Fibroblast of the aortic adventitia (primary cell): ENCODE measurements at places on chromosomes 1 and 21. TPM values are rescaled to one million over a fixed set of nuclear protein-coding genes. Genes with fewer than 3 reads are reported as not detected.
A peak's percentile ranks its signal among the peaks of the same experiment; 100 is the strongest.

Gene NBPF6
- total RNA-seq, result not detected in 2 replicates

Gene ERICH3
- not detected in 2 replicates for total RNA-seq

Gene SLAMF8
- total RNA-seq, result not detected in 2 replicates

Gene EPHX1
- total RNA-seq, result 39.4 and 57.6 TPM in 2 replicates

Gene PHLDA3
- total RNA-seq, result 68.6 and 164 TPM in 2 replicates

Gene OXCT2
- 0.98 and 0.99 TPM in 2 replicates for total RNA-seq

Gene CD53
- total RNA-seq, result not detected in 2 replicates

Gene C1orf210
- total RNA-seq, result not detected in 2 replicates

DNA sequence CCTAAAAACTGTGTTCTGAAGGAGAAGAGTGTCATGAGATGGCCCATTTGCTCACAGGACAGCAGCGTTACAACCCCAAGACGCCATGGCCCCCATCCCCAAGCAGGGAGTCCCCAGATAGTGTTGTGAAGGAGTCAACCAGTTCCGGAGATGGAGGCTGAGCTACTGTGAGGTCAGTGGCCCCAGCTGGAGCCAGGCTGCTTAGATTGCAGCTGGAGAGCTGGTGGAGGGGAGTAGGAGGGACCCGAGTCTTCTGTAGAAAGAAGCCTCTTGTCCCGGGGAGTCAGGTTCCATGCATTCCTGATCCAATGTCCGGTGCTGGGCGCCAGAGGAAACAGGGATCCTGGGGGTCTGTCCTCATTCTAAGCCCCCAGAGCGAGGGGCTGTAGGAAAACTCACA is 93.5 kb upstream of the SIM2 start:
- no peak for DNase-seq

DNA sequence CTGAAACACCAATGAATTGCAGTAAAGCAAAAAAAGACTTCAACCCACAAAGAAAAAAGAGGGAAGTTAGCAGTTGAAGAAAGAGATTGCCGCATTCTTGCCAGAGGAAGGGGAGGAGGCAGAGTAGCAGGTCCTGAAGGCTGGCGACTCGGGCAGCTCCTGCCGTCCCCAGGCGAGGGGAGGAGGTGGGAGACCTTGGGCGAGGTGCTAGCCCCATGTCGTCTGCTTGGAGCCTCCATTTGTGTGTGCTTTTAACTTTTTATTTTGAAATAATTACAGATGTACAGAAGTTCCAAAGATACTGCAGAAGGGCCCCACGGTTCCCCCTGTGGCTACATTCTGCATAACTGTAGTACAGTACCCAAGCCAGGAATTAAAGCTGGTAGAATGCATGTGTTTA is 6.7 kb downstream of the TRPM2 start:
- DNase-seq, result no peak

GRCh38 chr1:75672528-75673393 is 51.7 kb upstream of the ACADM start:
- peak; percentile 79 for DNase-seq

GRCh38 chr1:36857754-36858153 is 176.6 kb downstream of the GRIK3 start:
- DNase-seq, result no peak

- DNase-seq, result no peak
Measured at GRCh38 chr1:179921472-179921871, 33.1 kb upstream of the CEP350 start.

GRCh38 chr1:8666389-8667167 is 150.9 kb downstream of the RERE start:
- DNase-seq, result peak; percentile 59

DNA sequence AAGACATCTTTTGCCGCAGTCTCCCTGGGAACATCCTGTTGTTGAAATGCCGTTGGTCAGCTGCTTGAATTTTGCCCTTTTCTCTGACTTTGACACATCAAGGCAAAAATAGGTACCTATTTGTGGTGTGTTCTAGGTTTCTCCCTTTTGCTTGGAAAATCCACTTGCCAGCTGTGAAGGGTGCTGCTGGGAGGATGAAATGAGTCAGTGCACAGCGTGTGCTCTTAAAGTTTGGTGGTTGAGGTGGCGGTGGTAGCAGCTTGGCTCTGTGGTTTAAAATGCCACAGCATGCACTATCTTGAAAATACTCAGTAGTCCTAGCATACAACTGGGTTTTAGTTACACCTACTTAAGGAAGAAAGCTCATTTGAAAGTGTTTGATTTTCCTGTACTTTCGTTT is 183.8 kb downstream of the DHRS3 start:
- peak; percentile 70 for DNase-seq

DNA sequence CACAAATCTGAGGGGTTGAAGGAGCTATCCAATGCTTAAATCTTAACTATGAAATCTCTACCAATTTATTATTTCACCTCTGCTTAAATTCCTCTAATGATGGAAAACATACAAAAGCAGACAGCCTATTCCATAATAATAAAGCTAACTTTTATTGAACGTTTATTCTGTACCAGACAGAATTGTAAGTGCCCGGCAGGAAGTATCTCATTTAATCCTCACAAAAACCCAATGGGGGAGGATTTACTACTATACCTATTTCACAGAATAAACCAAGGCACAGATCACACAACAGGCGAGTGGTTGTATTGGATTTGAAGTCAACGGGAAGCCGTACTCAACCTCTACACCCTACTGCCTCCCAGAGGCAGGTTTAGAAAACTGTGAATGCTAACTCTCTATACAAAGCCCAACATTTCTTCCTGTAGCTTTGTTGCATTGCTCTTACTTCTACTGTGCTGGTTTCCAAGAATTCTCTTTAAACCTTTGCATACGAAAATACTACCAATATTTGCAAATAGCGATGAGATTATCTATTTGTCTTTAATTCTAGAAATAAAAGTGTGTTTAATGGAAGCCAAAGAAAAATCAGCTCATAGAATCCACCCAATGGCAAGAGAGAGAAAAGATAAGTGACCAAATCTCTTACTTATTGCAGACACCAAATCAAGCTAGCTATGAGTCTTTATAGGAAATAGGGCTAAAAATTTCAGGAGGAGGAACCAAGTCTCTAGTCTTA is 33.5 kb upstream of the C1orf53 start:
- peak; percentile 76 for DNase-seq

GRCh38 chr1:202107801-202108731 is 14.7 kb upstream of the GPR37L1 start:
- DNase-seq, result peak; percentile 35

DNA sequence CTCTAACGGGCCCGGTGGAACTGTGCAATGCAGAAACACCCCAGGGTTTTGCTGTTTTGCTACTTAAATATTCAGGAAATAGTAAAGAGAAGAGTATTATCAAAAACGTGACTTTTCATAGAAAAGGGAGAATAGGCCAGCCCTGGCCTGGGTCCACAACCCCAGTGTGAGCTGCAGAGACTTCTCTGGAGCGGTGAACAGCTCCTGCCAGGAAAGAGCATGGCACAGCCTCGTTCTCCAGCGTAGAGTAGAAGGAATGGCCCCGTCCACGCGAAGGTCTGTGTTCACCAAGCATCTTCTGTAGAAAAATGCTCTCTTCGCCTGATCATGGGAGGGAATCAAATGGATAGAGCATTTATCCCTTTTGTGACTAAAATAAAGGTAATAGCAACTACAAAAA is 51.4 kb downstream of the PDE9A start:
- DNase-seq, result no peak

DNA sequence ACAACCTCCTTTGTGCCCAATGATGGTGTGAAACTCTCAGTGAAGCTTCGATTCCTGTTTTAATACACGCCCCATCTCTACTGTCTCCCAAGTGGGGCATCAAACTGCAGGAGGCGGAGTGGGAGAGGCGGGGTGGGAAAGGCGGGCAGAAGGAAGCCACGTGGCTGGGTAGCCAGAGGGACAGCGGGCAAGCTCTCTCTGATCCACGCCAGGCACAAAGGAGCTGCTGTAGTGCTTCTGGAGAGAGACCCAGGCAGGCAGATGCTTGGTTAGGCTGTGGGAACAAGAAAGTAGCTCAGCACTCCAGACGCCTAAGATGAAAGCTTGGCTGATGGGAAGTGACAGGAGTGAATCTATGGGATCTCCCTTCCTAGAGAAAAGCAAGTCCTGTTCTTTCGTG is 25.7 kb downstream of the TRIM67 start:
- DNase-seq, result no peak

- no peak for DNase-seq
Measured at GRCh38 chr1:82220754-82221153, 420.0 kb downstream of the ADGRL2 start.

GRCh38 chr1:44072204-44072603 is 40.9 kb upstream of the SLC6A9 start:
- peak; percentile 93 for DNase-seq

- DNase-seq, result no peak
Measured at GRCh38 chr1:160419150-160419837, 18.9 kb downstream of the VANGL2 start.

DNA sequence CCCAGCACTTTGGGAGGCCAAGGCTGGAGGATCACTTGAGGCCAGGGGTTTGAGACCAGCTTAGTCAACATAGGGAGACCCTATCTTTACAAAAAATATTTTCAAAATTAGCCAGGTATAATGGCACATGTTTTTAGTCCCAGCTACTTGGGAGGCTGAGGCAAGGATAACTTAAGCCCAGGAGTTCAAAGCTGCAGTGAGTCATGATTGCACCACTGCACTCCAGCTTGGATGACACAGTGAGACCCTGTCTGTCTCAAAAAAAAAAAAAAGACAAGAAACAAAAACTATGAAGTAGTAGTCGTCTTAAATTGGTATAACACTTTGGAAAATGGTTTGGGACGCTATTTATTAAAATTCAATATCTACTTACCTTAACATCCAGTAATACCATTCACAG is 7.7 kb downstream of the AIM2 start:
- peak; percentile 54 for DNase-seq

GRCh38 chr1:11738783-11739182 is 2.8 kb downstream of the AGTRAP start:
- no peak for DNase-seq

GRCh38 chr1:179925922-179926849 is 28.4 kb upstream of the CEP350 start:
- DNase-seq, result peak; percentile 84

- no peak for DNase-seq
Measured at GRCh38 chr1:188017921-188018320, 1189.2 kb downstream of the PLA2G4A start.

- DNase-seq, result no peak
Measured at GRCh38 chr1:171642197-171642596, 10.3 kb downstream of the MYOC start.

DNA sequence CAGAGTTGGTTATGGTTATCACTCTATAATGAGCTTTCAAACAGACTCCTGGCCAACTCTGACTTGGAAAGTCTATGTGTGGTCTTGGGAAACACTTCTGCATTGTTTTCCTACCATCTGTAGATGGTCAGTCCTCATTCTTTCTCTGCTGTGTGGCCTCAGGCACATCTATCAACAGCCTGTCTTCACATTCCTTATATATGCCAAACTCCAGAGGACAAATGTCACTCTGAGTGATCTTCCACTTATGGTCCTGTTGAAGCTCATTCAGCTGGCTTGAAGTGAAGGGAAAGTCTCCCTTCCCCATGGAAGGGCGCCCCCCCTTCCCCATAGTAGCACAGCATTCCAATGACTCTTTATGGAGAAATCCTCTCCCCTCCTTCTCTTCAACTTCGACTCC is 58.7 kb downstream of the VANGL2 start:
- DNase-seq, result no peak

DNA sequence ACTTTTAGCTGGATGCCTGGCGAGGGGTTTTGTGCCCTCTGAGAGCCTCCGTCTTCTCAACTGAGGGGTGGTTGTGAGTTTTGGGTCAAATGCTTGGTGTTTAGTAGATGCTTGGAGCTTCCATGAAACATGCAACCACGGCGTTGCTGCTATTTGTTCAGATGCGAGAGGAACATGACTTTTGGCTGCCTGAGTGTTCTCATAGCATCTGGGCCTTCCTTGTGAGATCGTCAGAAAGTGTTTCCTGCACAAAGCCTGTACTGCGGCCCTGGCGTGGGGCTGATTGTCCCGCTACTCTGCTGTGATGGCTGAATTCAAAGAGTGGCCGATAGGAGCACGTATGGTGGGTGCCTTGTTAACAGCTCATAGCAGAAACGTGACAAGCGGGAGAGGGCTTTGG is 69.8 kb upstream of the FAM3B start:
- DNase-seq, result no peak

DNA sequence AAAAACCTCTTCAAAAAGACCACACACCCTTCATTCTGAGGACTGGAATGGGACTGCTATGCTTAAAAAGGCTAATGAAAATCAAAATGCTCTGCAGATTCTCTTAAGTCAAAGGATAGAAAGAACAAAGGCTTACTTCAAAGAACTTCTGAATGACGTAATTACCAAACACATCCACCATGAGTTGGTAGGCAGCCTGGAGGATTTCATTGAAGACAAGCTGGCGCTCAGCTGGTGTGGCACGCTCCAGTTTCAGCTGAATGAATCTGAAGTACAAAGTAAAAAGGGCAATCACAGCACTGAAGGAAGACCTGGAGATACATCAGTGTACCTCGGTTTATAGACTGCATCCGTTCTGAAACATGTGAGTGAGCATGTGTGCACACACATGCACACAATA is 43.5 kb upstream of the SDC3 start:
- DNase-seq, result no peak

DNA sequence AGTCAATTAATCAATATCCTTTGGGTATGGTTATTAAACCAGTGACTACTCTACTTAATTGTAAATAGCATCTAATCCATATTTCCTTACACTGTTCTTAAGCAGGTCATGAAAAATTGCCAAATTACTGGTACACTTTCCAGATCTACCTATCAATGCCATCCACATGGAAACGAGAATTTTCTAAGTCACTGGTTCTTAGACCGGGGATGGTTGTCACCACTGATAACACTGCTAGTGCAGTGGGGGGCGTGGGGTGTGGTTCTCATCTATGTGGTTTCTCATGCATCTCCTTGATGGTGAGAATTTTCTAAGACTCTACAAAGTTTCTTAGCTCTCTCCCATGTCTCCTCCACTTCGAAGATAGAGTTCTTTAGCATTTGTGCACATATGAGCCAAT is 63.7 kb upstream of the COG2 start:
- DNase-seq, result no peak

DNA sequence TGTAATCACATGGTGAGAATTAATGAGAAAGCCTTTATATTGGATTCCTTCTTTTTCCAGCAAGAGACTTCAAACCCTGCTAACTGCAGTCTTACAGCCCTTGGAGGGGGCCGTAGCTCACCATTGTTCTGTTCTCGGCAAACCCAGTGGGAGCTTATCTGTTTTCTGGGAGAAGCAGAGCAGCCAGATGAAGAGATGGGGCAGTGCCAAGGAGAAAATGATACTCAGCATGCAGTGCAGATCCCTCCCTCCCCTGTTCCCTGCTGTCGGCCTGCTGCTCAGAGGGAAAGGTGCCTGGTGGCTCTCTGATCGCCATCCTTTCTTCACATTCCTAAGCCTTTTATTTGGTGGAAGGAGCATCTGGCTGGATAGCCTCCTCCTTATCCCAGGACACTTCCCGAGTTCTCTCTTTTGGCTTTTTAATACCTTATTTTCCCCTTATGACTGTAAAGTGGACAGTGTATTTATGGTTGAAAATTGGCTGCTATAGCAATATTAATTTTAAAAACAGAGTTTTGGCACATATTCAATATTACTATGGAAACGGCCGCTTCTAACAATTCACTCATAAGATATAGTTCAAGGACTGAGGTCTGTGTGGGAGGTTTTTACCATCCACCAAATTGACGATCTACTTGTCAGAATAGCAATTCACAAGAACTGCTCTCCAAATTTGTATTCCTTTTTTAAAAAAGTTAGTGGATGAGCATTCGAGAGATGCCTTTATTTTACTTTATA is 203.4 kb downstream of the CRB1 start:
- DNase-seq, result peak; percentile 69

- peak; percentile 87 for DNase-seq
Measured at GRCh38 chr1:100597061-100597741, 59.3 kb downstream of the GPR88 start.
